Stromal cell of bone marrow (primary cell): ENCODE measurements at places on chromosomes 5 and 9.

DNA sequence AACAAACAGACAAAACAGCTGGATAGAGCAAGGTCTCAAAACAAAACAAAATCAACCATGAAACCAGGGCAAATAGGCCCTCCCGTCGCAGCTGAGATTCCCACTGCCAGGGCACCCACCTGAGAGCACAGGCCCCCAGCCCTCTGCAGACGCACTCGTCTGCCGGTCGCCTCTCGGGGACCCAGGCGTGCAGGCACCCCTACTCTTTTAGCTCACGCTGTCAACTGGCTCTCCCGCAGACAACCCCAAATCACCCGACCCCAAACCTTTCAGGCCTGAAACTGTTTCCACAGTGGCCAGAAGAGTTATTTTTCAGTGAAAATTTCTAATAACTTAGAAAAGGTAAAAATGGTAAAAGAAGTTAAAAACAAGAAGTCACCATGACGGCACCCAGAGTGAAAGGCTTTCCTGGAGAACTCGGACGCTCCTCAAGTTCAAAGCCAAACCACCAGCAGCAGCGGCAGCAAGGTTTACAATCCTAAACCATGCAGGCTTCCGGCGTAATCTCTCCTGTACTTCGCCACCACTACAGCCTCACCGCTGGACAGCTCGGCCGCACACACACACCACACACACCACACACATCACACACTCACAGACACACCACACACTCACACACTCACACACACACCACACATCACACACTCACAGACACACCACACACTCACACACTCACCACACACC is 1.9 kb upstream of the UBE2QL1 start:
- DNase-seq: no peak

DNA sequence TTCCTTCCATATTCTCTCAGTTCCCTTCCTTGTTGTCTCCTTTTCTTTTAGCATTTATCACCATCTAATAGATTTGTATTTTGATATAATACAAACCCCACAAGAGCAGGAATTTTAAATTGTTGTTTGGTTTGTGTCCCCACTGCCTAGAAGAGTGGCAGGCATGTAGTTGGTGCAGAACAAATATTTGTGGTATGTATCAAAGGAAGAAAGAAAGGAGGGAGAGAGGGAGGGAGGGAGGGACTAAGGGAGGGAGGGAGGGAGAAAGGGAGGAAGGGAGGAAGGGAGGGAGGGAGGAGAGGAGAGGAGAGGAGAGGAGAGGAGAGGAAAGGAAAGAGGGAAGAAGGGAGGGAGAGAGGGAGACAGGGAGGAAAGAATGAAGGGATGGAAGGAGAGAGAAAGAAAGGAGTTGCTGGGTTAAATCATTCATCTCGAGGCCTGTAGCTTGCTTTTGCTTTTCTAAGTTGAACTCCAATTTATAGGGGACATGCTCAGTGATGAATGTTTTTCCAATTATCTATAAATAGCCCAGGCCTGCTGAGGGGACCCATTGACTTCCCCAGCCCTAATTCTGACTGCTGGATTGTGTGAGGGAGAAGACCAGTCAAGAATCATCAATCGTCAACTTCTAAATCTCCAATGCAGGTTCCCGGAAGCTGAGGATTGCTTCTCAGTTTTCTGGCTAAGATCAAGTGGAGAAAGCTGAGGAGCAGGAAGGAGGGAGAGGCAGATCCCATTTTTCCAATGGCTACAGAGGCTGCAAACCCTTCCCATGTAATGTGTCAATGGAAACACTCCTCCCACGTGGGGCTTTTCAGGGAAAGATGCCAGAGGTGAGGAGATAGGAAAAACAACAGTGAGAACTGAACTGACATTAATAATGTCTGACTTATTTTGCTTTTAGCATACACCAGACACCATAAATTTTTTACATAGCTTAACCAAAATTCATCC is 320.7 kb downstream of the ASTN2 start:
- DNase-seq: peak; percentile 47

DNA sequence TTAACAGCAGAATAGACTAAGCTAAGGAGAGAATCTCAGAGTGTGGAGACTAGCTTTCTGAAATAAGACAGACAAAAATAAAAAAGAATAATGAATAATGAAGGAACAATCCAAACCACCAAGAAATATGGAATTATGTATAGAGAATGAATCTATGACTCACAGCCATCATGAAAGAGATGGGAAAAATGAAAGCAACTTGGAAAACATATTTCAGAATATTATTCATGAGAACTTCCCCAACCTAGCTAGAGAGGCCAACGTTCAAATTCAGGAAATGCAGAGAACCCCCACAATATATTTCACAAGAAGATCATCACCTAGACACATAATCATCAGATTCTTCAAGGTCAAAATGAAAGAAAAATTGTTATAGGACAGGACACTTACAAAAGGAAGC is 349.0 kb upstream of the MPDZ start:
- no peak for DNase-seq

- no peak for DNase-seq
These were observed 21.7 kb downstream of the TCF7 start for GRCh38 chr5:134136221-134136631.

DNA sequence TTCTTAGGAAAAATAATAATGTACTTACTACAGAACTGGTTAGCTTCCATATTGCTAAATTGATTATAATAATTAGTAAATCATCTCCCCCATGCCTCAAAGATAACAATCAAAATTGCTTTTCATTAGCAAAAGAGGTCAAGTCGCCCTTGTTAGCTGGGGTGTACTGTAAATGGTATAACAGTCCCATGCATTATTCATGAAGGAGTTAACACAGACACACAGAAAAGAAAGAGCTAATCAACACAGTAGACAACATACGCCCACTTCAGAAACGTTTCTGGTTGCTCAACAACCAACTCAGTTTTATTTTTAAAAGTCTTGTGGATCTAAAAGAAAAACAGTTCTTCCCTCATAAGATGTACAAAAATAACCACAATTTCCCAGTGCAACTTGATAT is 100.2 kb downstream of the MPDZ start:
- peak; percentile 4 for DNase-seq

DNA sequence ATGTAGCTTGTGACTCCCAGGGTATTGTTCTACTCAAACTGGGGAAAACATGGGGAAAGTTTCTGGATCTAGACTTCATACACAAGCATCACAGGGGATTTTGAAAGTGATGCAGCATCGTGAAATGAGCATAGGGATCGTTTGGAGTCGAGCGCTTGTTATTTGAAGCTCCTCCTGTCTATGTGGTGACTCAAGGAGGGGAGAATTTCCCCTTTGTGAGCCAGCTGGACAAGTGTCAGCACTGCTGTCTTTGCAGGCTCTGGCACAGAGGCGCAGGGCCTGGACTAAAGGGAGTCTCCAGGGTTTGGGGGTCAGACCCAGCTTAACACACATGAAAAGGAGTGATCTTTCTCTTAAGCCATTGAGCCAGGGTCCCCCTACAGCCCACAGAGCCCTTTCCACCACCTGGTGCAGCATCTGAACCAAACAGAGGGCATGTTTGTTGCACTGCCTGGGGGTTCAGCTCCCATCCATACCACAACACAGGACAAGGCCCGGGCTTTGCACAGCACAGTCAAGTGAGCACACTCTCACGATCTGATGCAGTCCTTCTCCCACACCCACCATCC is 51.0 kb downstream of the IRF1 start:
- peak; percentile 95 for DNase-seq

DNA sequence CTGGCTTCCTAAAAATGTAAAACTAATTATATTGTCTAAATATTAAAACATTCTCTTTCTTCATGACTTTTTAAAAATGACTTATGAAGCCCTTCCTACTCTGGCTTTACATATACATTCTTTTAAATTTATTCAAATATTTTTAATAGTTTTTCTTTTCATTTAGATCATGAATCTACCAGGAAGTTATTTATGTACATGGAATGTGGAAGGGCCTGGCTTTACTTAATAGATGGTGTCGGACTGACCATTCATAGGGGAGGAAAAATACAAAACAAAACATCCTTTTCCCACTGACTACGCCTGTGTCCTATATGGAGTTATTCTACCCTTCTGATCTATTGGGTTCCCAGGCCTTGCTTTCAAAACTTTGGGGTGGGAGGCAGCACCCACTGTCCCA is 129.8 kb downstream of the MACROH2A1 start:
- DNase-seq: no peak

DNA sequence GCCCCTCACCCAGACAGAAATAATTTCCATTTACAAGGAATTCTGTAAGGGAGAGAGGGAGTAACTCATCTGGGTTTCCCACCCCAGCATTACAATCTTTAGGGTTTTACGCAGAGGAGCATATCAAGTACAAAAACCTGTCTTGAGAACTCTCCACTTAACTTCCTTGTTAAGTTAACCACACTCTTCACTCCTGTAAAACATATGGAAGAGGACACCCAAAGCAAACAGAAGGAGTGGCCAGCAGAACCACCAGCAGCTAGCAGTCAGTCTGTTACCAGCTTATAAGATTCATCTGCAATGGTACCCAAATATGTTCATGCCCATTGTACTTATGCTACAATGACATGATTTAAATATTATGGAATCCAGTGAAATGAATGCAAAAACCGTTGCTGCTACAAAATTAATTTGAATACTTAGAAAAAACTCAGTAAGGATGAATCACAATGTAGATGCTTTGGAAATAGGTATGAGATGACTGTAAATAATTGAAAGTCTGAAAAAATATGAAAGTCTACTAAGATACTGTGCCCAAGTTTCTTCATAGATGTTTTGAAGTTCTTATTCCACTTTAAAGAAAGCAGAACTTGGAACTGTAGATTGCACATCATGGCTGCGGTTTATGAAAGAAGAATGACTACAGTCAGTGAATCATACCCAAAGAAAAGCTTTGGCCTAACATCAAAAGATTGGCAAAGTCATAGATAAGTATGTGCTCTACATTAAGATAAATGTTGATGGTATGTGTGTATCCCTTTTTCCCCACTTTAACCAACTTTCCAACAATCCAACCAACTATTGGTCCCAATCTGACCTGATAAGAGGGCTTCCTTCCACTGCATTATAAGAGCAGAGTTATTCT is 233.6 kb downstream of the ACTL7B start:
- DNase-seq: peak; percentile 84

- DNase-seq: no peak
These were observed 182.7 kb downstream of the PBX3 start for GRCh38 chr9:125929846-125930245.
